Stimulated activated CD4-positive, alpha-beta T cell treated with anti-CD3 and anti-CD28 coated beads, Interleukin-12 subunit alpha, Interleukin-12 subunit beta, amount 100 ng/mL, for 48 hours (primary cell): ENCODE measurements at places on chromosomes 3 and 15.

DNA sequence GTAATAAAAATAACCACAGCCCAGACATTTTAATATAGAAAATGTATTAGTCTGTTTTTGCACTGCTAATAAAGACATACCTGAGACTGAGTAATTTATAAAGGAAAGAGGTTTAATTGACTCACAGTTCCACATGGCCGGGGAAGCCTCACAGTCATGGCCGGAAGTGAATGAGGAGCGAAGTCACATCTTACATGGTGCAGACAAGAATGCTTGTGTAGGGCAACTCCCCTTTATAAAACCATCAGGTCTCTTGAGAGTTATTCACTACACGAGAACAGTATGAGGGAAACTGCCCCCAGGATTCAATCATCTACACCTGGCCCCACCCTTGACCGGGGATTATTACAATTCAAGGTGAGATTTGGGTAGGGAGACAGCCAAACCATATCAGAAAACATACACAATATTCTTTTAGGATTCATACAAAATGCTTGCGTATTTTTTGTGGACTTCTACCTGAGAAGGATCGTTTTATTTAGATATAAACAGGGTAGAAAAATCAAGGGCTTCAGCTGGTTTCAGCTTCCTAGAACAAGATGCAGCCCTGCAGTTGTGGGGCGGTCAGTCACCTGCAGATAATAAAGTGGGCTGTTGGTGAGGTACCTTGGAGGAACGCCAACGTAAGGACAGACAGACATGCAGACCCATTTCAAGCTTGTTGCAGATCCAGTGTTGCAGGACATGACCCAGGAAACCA is 101.9 kb downstream of the TNIK start:
- no peak for DNase-seq

GRCh38 chr15:25087137-25087536 is 132.3 kb downstream of the SNRPN start:
- DNase-seq, result no peak

DNA sequence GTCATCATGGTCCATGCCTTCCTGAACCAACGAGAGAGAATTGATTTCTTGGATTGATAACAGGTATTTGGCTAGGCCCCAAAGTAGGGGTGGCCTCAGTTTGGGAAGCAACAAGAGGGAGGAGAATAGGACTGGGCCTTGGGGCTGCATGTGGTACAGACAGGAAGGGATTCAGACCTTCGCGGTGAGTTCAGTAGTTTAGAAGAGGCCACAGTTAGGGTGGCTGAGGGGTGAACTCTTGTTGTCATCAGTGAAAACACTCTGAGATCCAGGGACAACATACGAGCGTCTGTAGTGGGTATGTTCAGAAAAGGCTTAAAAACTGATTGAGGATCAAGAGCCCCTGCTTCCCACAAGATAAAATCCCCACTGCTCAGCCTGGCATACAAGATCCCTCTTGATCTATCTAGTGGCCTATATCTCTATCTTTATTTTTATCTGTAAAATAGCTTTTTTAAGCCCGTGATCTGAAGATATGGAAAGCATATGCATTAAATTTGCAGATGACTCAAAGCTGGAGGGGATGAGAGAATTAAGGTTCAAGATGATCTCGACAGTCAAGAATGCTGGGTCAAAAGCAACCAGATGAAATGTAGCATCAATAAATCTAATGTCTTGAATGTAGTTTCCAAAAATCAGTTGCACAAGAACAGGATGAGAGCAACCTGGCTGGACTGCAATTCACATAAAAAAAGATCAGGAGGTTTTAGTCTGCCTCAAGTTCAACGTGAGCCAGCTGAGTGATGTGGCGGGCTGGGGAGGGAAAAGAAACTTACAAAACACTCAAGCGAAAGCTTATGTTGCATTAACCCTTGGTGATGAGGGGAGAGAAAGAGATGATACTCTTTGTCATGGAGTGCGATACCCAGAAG is 221.1 kb upstream of the TLE3 start:
- DNase-seq, result no peak

DNA sequence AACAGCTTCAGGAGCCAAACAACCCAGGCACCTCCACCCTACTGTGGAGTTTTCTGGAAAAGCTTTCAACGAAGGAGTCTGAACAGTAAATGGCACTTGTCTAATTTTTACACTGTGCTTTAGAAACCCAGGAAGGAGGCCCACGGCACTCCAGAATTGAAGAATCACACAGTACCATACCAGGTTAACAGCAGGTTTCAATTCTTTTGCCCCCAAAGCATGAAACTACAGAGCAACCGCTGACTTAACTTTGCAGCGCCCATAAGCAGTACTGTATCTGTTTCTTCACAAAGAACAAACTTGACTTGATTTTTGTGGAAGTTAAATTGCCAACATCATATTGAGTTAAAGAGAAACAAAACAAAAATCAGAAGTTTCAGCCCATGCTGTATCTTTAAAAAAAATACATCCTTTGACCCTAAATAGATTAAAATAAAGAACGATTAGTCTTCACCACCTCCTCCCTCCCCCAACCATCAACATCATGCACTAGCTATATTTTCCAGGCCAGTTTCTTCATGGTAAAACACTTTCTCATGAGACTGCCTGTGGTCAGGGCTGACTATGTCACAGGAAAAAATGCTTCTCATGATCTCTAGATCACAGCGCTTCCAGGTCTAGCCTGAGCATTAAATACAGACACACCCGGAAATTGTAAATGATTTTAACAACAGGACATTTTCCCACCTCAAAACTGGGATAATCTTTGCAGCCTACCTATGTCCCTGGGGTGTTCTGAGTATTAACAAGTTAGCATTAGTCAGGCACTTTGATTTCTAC is 456.3 kb downstream of the FOXP1 start:
- no peak for DNase-seq

DNA sequence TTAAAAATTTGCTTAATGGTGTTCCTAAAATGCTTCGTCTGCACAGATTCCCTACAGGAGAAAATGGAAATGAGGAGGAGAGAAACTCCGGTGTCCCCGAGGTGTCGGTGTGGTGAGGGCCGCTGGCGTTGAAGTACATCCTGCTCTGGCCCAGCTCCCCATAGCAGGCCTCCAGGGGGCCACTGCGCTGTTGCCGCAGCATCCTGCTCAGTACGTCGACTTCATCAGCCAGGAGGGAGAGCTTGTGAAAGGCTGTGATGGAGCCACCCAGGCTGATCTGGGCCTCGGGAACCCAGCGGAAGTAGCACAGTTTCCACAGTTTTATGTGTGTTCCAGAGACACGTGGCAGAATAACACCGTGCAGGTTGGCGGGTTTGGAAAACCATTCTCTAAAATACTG is 37.8 kb downstream of the FAN1 start:
- DNase-seq, result no peak

DNA sequence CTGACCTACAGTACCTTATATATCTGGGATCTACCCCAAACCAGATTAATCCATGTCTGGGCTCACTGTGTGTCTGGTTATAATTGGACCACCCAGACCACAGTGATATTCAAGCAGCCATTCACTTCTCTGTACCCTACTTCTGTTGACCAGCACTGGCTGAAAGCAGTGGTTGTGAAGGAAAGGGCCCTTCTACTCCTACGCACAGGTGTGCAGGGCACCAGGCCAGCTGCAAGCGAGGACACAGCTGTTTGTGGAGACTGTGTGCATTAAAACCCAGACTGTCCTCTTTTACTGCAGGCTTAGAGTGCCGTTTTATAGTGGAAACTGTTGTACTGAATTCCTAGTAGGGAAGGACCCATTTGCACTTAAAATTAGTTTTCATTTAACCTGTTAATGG is 29.5 kb downstream of the CTDSPL start:
- DNase-seq, result no peak

DNA sequence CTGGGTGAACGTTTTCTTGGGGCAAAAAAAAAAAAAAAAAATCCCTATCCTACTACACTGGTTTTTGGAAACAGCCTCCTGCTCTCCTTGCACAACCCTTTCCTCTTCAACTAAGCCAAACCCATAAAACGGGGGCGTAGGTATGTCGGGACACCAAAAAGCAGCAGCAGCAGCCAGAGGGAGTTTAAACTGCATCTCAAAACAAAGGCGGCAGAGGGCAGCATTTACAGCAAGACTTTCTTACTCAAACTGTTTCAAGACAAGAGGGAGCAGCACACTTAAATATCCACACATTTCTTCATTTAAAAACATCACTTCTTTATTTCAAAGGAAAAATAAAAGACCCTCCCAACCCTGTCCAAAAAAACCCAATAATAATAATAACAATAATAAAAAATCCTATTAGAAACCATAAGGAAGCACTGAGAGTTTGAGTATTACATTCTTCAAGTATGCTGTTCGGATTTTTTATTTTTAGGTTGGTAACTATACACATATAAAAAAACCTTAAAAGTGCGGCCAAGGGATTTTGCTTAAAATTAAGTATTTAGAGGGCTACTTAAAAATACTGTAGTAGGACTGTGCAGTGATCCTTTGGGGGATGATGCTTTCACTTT is 43.9 kb upstream of the PLXND1 start:
- DNase-seq, result peak; percentile 35

- DNase-seq, result peak; percentile 9
These were observed 50.1 kb downstream of the CALML4 start for GRCh38 chr15:68154923-68155559.

DNA sequence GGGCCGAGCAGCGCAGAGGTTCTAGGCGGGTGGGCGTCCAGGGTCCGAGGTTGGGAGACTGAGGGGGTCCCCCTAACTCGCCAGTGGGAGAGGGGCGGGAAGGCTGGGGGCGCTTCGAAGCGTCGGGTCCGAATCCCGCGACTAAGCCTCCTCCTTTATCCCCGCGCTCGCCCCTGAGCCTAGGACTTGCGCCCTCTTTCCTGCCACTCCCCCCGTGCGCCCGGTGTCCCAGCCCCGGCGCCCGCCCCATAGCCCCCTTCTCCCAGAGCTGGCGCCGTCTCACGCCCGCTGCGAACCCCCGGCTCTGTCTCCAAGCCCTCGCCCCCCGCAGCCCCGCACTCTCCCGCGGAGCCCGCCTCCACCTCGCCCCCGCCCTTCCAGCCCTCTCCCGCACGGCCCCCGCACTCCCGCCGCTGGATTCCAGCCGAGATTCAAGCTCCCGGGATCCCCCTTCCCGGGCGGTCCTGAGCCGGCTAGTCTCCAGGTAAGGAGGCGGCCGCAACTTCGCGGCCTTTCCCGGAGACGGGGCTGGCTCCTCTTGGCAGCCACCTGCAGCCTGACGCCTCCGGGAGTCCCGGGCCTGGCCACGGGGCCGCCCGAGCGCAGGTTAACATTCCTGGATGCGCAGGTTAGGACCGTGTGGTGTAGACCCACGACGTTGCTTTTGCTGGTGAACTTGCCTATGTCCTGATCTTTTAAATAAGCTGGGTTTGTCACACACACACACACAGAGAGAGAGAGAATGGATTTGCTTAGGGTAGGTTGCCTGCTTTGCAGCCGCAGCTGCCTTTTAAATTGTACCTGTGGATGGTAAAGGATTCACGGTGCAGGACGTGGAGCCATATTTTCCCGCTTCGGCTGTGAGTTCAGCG is 563 bp downstream of the PXYLP1 start:
- no peak for DNase-seq

GRCh38 chr3:47407896-47408838 is 27.3 kb downstream of the PTPN23 start:
- no peak for DNase-seq

DNA sequence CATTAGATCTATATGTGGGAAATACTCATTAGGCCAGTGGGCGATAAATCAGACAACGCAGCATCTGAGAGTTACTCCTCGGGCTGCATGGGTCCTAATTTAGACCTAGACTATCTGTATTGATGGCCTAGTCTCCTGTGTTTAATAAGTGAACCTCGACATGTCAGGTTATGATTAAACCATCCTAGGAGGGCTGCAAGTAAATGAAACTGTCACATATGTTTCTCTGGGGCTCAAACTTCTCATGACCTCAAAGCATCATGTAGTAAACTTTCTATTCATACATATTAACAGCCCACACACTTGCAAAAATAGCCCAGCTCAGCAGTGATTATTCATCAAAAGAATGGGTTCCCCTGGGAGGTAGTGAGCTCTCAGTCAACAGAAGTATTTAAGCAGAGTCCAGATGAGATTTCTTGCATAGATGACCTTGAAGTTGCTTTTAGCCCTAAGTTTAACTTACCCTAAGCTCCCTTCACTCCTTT is 51.6 kb downstream of the RAB11A start:
- DNase-seq, result no peak

GRCh38 chr3:39590806-39591205 is 123.3 kb downstream of the MOBP start:
- DNase-seq, result no peak

- no peak for DNase-seq
These were observed 15.8 kb downstream of the TP63 start for GRCh38 chr3:189646853-189647542.

- DNase-seq, result no peak
These were observed 53.3 kb upstream of the CHMP2B start for GRCh38 chr3:87173776-87174175.

DNA sequence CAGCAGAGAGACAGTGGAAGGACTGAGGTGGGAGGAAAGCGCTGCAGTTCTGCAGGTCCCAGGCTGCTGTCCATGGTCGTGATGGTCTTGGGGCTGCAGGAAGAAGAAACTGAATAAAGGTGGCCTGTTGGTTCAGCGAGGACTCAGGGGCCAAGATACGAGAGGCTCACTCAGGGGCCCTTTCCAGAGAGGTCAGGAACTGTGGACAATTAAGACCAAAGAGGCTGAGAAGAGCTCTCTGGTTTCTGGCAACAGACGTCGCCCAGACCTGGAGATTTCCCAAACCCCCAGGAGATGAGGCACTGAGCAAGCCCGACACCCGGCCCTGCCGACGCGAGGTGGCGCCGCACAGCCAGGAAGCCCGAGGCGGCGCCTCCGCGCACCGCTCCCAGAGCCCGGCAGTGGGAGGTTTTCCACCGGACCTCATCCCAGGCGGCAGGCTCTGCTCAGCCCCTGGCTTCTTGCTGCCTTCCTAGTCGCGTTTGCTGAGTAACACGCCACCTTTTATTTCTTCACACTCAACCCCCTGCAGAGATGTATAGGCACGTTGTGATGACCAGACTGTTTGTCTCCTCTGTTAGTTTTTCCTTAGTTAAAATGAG is 56.4 kb upstream of the ARRDC4 start:
- DNase-seq, result peak; percentile 1

DNA sequence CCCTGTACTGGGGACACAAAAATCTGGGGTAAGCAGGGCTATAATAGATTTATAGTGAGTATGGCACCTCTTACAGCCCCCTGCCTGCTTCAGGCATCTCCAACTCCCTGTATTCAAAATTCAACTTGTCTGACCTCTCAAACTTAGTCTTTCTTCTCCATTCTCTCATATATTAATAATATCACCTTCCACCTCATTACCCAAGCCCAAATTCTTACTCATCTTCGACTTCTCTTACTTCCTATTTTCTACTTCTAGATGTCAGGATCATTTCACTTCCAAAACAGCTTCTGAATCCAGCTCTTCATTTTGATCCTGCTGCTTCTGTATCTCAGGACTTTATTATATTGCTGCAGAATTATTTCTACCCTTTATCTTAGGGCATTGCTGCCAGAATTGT is 290.7 kb downstream of the CHST2 start:
- DNase-seq, result no peak

DNA sequence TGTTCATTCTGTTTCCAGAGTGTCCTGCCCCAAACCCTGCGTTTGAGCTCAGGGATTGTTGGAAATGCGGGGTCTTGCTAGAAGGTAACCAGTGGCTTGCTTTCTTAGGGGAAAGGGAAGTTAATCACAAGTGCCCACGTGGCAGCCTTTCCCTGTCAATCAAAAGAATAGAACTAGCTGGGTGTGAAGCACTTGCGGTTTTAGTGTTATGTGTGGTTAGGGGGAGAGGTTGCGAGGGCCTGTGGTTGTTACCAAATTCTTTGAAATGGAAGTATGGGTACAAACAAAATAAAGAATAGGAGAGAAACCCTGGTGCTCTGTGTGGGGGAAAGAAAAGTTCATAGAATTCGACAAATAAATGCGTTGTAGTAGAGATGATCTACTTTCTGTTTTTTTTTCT is 67.6 kb downstream of the FNDC3B start:
- DNase-seq, result peak; percentile 45

GRCh38 chr3:6510713-6511112 is 350.2 kb upstream of the GRM7 start:
- DNase-seq, result no peak
